ENCODE measurements at places on chromosomes 2 and 18.

DNA sequence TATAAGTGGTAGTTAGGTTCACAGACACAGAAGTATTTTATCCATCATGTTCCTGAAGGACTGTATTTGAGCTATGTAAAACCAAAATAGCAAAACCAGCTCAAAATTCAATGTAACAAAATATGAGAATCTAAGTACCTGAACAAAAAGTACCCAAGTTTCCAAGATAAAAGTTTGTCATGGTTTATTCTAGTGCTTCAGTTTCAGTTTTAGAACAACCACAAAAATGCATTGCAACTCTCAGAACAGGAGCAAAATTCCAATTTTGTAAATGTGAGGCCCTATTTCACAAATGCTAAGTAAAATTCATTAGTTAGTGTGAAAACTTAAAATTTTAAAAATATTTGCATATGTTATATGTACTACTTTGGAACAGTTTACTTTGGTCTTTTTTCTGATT lies 5.0 kb upstream of the ALPK2 start:
- DNase-seq = no peak

GRCh38 chr2:106339132-106339531 lies 129.1 kb downstream of the RGPD3 start:
- no peak for DNase-seq

DNA sequence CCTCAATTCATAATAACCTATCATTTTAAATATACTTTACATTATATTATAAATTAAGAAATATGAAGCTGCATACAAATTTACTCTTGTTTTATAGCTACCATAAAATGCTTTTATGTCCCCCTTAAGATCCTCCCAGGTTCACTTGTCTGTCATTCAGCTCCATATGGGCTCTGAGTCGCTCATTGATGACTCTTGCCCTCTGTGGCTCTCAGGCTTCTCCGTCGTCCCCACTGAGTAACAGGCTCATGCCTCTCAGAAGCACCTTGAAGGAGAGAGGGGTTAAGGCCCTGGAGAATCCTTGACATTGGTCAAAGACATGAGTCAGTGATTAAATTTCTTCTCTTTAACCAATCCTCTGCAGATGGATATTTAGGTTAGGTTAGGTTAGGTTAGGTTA lies 6.2 kb upstream of the MCM6 start:
- no peak for DNase-seq

DNA sequence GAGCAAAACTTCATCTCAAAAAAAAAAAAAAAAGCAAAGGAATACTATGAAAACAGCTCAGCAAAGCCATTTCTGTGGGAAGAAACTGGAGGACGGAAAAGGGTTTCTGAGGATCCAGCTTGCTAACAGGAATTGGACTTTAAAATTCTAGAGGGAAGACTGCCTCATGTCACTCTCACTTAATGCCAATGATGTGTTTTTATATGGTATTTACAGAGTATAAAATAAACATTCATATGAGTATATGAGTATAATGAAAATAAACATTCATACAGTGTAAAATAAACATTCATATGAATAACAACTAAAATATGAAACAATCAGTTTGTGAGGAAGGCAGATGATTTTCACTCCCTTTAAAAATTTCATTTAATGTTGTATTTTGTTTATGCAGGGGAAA lies 43.9 kb downstream of the CHMP3 start:
- no peak for DNase-seq

DNA sequence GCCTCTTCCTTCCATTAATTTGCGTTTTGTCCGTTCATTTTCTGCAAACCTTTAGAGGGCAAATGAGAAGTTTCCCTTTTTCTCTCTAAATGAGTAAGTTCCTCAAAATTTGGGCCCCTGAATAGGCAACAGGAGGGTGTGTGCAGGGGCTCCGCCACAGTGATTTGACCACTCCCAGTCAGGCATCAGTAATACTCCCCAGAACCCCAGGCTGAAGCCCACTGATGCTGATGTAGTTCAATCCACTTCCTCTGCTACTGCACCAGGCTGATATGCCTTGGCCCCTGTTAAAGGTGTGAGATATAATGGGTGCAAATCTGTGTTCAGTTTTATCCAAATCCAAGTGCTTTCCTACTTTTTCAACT lies 1150.0 kb downstream of the RPIA start:
- DNase-seq = no peak

- DNase-seq = no peak
Observed at GRCh38 chr2:149375801-149376361, 45.5 kb downstream of the LYPD6 start.

- DNase-seq = no peak
Observed at GRCh38 chr18:74654638-74655037, 57.0 kb downstream of the ZNF407 start.

GRCh38 chr2:121699421-121700333 lies 37.0 kb downstream of the NIFK start:
- no peak for DNase-seq

DNA sequence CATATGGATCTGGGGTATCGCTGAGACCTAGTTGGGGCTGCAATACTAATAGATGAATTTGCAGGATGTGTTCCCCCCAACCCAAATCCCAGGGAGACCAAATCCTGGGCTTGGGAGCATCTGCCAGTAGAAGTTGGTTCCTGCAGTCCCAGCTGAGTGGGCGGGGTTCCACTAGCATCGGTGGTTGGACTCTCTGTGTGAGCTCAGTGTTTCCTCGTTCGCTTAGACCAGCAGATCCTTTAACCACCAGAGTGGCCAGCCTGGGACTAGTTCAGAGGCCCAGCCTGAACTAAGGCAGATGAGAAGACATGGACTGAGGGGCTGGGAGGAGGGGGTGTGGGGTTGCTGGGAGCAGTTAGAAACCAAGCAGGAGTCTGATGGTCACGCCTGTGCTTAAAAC lies 40.7 kb downstream of the PCARE start:
- no peak for DNase-seq

- DNase-seq = no peak
Observed at GRCh38 chr2:109168086-109168485, 39.1 kb downstream of the SH3RF3 start.

- DNase-seq = no peak
Observed at GRCh38 chr2:23301136-23301535, 83.8 kb upstream of the KLHL29 start.

DNA sequence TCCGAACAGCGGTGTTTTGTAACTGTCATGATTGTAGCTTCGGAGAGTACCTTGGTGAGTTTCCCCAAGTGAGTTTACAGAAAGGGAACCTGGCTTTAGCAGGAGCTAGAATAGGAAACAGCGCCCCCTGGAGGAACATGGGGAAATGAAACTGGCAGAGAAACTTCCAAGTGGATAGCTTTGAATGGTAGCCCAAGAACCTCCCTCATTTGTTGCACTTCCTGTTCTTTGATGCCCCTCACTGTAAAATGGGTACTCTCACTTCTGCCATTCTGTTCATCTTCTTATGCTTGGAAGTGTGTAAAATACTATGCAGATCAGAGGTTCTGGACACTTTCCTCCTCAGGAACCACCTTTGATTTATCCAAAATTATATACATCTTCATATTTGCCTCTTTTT lies 36.2 kb downstream of the CHST10 start:
- DNase-seq = peak; percentile 67

- no peak for DNase-seq
Observed at GRCh38 chr18:9433671-9434121, 41.6 kb upstream of the RALBP1 start.

DNA sequence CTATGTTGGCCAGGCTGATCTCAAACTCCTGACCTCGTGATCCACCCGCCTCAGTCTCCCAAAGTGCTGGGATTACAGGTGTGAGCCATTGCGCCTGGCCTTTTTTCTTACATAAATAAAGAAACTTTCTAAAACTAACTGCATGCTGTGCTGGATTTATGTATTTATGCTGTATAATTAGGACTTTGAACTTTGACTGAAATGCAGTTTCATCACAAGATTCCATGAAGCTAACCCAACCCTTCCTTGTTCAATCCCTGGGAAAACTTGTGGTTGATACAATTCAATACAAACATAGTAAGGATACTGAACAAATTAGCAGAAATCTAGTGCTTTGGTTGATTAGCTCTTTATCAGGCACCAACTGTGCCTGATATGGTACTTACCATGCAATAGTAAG lies 20.9 kb upstream of the SLC35F5 start:
- no peak for DNase-seq

- no peak for DNase-seq
Observed at GRCh38 chr2:98039085-98039756, 43.5 kb upstream of the TMEM131 start.

DNA sequence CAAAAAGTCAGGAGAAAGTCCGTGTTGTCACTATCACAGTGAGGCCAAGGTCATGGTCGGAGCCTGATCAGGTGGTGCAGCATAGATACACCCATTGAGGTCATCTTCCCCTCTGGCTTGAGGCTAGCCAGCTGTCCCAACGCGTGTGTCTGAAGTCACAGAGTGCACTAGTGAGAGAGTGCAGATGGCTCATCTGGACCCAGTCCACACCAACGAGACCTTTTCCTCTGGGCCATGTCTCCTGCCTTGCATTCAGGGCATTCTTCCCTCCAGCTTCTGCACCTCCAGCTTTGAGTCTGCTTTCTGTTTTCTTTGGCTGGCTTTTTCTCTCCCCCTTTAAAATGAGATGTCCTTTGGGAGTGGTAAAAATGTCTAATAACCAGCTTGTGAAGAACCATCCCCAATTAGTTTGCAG lies 146.9 kb downstream of the TDRD15 start:
- no peak for DNase-seq

DNA sequence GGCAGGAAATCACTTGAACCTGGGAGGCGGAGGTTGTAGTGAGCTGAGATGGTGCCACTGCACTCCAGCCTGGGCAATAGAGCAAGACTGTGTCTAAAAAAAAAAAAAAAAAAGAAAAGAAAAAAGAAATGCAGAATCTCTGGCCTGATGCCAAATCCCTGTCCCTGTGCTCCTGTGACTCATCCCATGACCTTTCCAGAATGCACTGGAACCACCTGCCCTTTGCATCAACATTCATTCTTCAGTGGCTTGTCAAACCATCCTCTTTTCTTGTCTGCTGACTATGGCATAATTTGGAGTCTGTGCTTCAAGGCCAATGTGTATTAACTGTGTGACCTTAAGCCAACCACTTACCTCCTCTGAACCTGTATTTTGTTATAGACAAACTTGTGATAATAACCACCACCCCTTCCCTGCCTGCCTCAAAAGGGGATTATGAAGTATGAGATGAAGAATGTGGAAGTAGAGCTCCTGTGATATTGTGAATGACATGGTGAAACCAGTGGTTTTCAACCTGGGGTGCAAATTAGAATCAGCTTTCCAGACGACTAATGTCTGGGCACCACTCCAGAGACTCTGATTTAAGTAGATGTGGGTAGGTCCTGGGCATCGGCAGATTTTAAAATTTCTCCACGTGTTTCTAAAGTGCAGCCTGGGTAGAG lies 189.3 kb downstream of the CLIP4 start:
- peak; percentile 64 for DNase-seq

- DNase-seq = peak; percentile 79
Observed at GRCh38 chr18:62637807-62638687, 77.3 kb upstream of the PHLPP1 start.

- peak; percentile 3 for DNase-seq
Observed at GRCh38 chr18:59957957-59958356, 58.2 kb downstream of the PMAIP1 start.

DNA sequence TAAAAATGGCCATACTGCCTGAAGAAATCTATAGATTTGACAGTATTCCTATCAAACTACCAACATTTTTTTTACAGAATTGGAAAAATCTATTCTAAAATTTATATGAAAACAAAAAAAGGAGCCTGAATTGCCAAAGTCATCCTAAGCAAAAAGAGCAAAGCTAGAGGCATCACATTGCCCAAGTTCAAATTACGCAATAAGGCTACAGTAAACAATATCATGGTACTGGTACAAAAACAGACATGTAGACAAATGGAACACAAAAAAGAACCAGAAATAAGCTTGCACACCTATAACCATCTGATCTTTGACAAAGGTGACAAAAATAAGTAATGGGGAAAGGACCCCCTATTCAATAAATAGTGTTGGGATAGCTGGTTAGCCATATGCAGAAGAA lies 50.2 kb upstream of the THSD7B start:
- no peak for DNase-seq

GRCh38 chr2:111617299-111618225 lies 266.4 kb downstream of the ANAPC1 start:
- DNase-seq = no peak

DNA sequence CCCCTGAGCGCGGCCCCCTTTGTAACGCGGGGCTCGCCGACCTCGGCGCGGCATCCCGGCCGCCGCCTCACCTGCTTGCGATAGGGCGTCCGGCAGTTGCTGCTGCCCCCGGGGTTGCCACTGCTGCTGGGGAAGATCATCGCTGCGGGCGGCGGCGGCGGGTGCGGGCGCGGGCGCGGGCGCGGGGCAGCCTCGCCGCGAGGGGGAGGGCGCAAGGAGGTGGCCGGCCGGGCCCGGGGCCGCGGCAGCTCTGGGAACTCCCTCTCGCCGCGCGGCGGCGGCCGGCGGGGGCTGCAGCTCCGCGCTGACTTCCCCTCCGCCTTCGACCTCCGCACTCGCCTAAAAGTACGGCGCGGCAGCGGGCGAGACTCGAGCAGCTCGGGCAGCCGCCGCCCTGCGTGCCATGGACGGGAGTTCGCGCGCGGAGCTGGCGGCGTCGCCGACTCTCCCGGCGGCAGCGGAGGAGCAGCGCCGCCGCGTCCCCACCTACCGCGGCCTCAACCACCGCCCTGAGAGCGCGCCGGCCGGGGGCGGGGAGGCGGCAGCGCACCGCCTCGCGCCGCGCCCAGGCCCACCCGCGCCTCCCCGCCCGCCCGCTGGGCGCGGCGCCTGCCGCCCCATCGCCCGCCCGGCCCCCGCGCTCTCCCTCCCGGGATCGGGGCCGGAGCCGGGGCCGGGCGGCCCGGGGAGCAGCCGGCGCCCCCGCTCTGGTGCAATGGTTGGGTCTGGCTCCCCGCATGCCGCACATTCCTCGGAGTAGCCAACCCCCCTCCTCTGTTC lies 86.0 kb downstream of the RBMS1 start:
- DNase-seq = no peak

- no peak for DNase-seq
Observed at GRCh38 chr2:143558665-143559064, 429.4 kb downstream of the ARHGAP15 start.

DNA sequence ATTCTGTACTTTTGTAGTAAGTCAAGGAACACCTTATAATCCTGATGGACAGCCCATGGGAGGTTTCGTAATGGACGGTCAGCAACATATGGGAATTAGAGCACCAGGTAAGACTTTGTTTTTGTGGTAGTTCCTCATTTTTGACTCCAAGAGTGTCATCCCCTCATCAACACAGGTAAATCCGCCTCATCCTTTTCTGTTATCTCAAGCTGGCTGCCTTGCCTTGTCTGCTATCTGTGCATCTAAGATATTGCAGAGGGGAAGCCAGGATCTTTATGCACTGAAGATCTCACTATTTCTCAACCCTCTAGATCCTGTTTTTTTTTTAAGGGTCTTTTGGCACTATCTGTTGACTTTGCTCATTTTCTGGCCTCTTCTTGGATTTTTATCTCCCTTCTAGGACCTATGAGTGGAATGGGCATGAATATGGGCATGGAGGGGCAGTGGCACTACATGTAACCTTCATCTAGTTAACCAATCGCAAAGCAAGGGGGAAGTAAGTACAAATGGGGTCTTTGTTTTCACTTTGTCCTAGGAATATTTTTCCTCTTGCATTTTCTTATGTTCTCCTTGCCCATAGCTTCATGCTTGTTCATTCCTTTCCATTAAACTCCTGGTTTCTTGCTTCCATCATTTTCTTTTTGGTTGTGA lies 133.8 kb downstream of the MEIS1 start:
- DNase-seq = no peak

Data from COLO829 (cell line).